Fibroblast of skin of left quadriceps (primary cell): ENCODE measurements at places on chromosomes 11 and 22.

DNA sequence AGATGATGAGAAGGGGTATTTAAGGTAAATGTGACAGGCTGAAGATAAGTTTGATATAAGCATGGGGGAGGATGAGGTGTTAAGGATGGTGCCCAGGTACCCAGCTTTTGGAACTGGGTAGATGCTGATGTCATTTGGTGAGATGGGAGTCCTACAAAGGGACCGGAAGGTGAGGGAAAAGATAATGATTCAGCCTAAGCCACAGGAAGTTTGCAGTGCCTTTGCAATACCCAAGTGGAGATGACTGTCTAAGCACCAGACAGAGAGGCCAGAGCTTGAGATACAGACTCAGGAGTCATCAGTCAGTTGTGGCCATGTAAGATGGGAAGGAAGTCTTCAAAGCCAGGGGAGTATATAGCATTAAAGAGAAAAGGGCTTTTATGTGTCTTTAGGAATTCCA is 30.0 kb upstream of the SMCO4 start:
- DNase-seq, result no peak

- no peak for DNase-seq
Observed at GRCh38 chr22:38710351-38710750, 4.6 kb downstream of the GTPBP1 start.

DNA sequence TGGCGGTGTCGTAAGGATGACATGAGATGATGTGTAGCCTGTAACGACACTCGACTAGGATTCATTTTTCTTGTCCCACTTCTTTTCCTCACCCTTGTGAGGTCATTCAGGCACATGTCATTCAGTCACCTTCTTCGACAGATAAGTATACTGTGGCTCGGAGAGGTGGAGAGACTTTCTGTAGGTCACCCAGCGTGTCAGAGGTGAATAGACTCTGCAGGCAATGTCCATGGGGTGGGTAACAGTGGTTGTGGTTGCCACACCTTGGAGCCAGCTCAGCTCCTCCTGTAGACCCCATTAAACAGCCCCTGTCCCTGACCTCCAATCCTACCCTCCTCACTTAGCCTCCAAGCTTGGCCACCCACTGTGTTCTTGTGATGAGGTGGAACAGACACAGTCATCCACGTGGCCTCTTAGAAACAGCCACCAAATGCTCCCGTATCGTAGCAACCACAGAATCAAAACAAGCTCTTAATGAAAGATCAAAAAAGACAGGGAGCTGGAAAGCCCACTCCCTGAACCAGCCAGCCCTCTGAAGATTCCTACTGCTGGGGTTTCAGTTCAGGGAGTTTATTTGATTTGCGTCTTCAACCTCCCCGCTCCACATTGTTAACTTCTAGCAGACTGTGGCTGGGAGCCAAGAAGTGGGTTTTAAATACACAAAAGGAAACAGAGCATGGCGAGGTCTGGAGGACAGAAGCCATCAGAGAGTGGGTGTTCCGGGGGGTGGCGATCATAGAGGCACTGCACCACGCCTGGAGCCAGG is 89.0 kb upstream of the GRK3 start:
- no peak for DNase-seq

- DNase-seq, result no peak
Observed at GRCh38 chr11:44526438-44526837, 39.0 kb upstream of the CD82 start.

GRCh38 chr22:47011131-47011858 is 248.8 kb downstream of the TBC1D22A start:
- DNase-seq, result peak; percentile 32

- no peak for DNase-seq
Observed at GRCh38 chr11:111469200-111469599, 43.0 kb downstream of the BTG4 start.

DNA sequence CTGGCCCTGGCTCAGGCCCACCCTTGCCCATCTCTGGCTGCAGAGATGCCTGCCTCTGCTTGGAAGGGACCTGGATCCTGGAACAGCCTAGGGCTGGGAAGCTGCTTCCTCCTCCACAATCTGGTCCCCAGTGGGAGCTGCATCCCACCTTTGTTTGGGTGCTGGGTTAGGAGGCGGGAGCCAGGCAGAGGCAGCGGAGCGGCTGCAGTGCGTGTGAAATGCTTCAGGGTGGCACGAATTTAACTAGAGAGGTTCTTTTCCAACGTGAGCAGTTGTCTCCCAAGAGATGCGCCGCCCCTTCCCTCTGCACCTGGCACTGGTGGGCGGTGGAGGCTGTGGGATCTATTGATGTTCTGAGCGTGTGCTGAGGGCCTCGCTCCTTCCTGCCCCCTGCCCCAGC is 31.6 kb downstream of the BRSK2 start:
- no peak for DNase-seq

DNA sequence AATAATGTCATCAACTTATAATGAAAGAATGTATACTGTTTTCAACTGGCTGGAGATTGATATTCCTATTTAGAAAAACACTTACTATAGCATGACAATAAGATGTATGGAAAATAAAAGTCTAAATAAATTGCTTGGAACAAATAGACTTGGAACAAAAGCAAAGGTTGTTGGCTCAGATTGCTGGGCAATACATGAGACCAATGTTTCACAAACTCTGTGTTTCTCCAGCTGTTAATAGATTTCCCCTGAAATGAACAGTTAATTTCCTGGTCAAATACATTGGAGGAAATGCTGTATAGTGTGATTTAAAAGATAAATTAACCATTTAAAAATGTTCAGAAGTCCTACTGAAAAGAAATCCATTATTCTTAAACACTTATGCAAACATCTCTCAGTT is 40.1 kb upstream of the CTSC start:
- no peak for DNase-seq

- DNase-seq, result no peak
Observed at GRCh38 chr11:107927559-107927958, 689 bp upstream of the RAB39A start.

GRCh38 chr11:103699216-103699615 is 337.2 kb upstream of the DDI1 start:
- peak; percentile 47 for DNase-seq

GRCh38 chr11:64237484-64237951 is 3.1 kb downstream of the VEGFB start:
- DNase-seq, result no peak

DNA sequence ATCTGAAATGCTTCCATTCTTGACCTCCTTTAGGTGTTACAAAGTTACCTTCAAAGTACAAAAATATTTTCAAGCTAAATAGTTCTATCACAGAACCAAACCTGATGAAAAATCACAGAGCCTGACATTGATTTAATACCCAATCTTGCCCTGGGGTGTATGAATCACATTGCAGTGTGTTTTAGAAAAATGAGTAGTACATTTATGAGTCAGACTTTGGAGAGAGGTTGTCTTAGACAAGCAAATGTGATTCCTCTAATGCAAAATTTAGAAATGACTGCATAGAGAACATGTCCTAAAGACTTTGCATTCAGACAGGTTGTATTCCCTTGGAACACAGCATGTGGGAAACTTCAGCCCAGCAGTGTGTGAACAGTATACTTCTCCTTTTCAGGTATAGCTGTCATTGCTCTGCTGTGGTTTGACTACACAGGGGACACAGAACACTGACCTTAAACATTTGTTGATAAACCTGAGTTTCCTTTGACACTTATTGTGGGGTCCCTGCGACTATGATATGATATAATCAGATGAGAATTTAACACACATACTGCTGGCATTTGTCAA is 972.1 kb downstream of the JRKL start:
- peak; percentile 12 for DNase-seq

DNA sequence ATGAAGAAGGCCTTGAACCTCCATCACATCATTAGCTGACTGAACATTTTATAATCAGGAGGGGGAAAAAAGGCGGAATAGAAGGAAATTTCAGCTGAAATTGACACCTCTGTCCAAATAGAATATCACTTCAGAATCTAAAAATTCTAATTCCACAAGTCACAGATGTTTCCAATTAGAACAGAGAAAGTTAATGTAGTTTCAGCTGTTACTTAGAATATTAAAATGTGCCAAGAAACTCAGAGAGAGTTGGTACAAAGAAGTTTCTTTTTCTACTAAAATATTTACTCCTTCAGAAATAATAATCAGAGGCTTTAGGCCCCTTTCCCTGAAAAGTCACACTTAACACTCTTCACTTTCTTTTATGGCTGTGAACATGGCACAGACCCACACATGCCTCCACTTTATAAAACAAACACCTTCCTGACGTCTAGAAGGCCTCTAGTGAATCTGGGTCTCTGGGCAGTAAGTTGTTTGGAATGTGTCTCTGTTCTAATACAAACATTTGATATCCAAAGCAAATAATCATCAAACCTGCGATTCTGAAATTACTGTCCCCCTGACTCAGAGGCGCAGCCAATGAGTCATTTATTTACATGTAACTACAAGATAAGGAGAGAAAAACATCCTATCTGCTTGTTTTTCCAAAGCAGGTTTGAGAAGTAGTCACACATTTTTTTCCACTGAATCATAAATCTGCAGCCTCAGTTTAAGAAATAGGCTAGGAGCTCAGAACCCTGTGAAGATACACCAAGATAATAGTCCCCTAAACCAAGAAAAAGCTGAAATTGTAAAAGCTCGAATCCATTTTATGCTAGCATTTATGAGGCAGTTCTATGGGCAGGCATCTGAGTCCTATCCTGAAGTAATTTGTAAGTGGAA is 148.4 kb downstream of the ME3 start:
- peak; percentile 55 for DNase-seq

GRCh38 chr11:88131764-88132470 is 43.3 kb downstream of the RAB38 start:
- no peak for DNase-seq

- no peak for DNase-seq
Observed at GRCh38 chr11:69726481-69726880, 22.7 kb upstream of the FGF19 start.

GRCh38 chr11:134530636-134531326 is 118.7 kb upstream of the B3GAT1 start:
- DNase-seq, result no peak

DNA sequence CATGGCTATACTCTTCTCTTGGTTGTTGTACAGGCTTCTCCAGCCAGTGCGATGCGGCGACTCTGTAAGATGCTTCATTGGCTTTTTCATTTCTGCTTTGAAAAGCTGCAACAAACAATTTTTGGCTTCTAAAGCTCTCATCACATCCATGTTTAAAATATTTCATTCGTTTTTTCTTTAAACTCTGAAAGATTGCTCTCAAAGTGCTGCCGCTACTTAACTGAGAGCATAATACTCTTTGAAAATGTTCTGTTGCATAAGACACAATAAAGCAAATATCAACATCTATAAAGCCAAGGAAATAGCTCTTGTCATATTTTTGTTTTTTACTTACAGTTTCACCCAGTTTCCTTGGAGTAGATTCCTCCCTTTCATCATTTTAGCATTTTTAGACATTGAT is 468.3 kb downstream of the TBC1D22A start:
- no peak for DNase-seq

GRCh38 chr11:3786781-3787428 is 10.4 kb downstream of the NUP98 start:
- DNase-seq, result no peak

- no peak for DNase-seq
Observed at GRCh38 chr11:111336062-111336461, 37.7 kb downstream of the POU2AF3 start.

- DNase-seq, result no peak
Observed at GRCh38 chr11:16336204-16336603, 20.1 kb downstream of the SOX6 start.
